ENCODE measurements at places on chromosomes 1 and 21.

GRCh38 chr1:153534925-153535241 is 908 bp downstream of the S100A6 start:
- no peak for DNase-seq

GRCh38 chr1:54239631-54240031 is 39.7 kb downstream of the MRPL37 start:
- DNase-seq = no peak

- DNase-seq = no peak
Measured at GRCh38 chr1:27049607-27050006, 37.0 kb upstream of the TENT5B start.

GRCh38 chr1:58964428-58964827 is 180.6 kb upstream of the JUN start:
- no peak for DNase-seq

DNA sequence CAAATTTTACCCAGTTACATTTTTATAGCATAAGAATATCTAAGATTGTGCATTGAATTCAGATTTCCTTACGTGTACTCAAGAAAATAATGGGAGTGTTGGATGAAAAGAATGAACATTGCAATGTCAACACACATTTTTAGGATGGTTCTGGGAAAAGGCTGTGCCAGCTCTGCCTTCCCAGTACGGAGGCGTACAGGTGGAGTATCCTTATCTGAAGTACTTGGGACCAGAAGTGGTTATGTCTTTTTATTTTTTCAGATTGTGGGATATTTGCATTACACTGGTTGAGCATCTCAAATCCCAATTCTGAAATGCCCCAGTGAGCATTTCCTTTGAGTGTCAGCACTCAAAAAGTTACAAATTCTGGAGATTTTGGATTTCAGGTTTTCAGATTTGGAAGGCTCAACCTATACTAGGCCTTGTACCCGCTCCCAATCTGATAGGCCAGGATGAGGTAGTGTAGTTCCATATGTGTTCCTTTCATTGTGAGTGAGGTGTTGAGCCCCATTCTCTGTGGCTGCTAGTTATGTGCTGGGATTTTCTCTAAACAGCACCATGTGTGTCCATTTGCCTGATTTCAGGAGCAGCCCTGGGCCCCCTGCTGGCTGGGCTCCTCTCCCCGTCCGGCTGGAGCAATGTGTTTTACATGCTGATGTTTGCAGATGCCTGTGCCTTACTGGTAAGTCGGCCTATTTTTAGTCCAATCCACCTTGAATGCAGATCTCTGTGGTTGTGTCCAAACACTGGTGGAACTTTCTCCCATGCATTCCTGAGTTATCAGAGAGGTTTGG is 60.8 kb downstream of the SLC37A1 start:
- no peak for DNase-seq

GRCh38 chr1:31795801-31796621 is 19.8 kb downstream of the SPOCD1 start:
- DNase-seq = no peak

GRCh38 chr1:245874942-245875580 is 632.0 kb downstream of the SMYD3 start:
- DNase-seq = peak; percentile 17

DNA sequence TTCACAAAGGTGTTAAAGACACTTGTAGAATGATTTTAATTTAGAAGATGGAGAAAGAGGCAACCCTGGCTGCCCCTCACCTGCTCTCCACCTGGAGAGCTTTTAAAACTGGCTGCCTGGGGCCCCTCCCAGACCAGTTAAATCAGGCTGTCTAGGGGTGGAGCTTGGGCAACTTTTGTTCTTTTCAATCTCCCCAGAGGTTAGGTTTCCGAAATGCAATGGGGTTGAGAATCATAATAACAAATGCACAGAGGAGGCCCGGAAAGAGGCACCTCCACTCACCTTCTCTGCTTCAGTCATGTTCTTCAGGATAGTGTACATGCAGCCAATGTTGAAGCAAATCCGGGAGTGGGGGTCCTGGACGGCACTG is 400 bp downstream of the NCF2 start:
- DNase-seq = no peak

- no peak for DNase-seq
Measured at GRCh38 chr1:205633421-205633976, 1.7 kb upstream of the ELK4 start.

DNA sequence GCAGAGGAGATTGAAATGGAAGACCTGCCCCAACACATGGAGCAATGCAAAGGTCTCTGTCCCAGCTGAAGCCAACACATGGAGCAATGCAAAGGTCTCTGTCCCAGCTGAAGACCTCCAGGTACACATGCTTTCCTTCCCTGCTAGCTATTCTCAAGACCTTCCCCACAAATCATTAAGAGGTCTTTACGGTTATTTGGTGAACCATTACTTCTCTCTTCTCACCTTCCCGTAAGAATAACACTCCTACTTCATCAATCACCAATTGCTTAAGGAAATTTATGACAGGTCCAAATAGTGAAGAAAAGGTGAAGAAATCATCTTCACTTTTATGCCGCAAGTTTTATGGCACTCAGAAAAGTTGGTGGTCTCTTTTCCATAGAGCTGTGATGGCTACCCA is 138.8 kb downstream of the NTPCR start:
- DNase-seq = peak; percentile 37

DNA sequence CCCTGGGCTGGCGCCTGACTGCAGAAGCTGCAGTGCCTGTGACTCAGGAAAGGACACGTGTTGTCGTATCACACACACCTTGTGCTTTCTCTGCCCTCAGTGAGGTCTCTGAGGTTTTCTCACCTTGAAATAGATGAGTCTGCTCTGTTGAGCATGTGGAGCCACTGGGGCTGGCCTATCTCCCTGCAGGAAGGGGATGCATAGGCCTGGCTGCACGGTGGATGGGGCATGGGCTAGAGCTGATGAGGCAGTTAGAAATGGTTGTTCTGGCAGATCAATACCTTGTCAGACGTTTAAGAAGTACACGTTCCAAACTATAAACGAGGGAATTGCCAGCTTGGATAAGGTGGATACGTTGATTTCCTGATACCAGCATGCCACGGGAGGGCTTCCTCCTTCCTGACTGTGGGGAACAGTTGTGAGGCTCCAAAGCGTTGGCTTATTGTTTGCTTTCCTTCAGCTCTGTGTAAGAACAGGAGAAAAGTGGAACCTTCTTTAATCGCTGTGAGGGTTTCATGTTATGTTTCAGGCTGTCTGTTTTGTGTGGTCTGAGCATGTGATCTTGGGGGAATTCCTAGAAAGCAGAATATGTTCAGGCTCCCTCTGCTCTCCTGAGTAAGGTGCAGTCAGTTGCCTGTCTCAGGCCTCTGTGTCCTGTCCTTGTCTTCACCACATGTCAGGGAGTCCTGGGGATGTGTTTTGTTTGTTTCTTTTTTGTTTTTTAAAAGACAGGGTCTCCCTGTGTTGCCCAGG is 44.8 kb downstream of the PCNT start:
- DNase-seq = no peak

DNA sequence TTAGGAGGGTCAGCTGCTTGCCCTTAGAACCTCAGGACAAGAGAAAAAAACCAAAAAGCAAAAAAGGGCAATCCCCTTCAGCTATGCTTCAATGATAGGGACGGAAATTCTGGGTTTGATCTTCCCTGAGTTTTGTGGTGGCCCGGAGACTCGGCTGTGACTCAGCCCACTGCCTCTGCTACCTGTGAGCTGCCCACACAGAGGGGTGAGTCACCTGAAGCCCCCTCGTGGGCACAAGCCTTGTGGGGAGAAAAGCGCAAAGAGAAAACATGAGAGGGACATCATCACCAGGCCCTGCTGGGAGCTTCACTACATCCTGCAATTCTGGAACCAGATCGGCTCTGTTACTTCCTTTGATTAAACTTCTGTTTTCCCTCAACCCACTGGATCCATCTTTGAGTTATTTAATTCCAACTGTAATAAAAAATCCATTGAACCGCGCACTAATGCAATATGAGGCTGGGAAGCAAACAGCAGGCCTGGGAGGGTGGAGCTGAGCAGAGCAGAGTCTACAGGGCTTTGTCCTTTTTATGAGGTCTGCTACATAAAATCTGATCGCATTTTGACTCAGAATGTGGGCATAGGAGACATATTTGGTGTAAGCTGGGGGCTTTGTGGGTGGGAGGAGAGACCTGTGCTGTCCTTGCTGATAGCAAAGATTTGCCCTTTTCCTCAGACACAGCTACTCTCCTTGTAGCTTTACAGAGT is 58.7 kb upstream of the STUM start:
- DNase-seq = no peak

DNA sequence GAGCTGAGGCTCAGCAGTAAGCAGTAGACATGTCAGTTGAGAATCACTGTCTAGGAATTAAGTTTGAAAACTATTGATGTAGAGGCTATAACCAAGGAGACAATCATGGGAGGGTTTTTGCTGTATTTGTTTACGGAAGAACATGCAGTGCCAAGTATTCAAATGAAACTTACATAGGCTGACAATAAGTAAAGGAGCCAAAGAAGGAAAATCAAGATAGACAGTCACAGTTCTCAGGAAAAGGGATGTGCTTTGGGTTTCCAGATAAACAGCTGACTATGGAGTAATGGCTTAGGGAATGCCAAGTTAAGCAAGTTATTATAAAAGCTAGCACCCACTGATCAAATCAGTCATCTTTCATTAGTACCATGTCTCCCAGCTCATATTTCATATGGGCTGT is 21.5 kb downstream of the GNG12 start:
- DNase-seq = no peak

DNA sequence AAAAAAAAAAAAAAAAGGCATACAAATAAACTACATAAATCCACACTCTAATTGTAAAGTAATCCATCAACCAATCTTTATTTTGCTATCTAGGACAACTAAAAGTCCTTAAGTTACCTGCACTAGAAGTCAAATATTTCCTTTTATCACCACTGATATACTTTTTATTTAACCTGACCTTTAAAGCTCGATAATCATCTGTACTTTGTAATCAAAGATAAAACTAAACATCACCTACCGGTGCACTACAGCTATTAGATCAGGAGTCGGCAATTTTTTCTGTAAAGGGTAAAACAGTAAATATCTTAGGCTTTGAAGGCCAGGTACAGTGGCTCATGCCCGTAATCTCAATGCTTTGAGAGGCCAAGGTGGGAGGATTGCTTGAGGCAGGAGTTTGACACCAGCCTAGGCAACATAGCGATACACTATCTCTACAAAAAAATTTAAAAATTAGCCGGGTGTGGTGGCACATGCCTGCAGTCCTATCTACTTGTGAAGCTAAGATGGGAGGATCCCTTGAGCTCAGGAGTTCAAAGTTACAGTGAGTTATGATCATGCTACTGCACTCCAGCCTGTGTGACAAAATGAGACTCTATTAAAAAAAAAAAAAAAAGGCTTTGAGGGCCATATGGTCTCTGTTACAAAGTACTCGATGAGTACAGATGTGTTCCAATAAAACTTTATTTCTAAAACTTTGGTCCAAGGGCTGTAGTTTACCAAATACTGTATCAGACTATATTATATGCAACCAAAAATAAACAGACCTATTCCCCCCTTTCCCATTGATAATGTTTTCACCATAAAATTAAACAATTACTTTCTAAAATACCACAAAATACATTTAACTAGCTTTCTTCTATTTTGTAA is 47.1 kb downstream of the TESK2 start:
- DNase-seq = no peak

- no peak for DNase-seq
Measured at GRCh38 chr1:217311766-217312165, 319.1 kb downstream of the GPATCH2 start.

GRCh38 chr1:159829273-159829634 is 2.6 kb downstream of the SLAMF8 start:
- no peak for DNase-seq

DNA sequence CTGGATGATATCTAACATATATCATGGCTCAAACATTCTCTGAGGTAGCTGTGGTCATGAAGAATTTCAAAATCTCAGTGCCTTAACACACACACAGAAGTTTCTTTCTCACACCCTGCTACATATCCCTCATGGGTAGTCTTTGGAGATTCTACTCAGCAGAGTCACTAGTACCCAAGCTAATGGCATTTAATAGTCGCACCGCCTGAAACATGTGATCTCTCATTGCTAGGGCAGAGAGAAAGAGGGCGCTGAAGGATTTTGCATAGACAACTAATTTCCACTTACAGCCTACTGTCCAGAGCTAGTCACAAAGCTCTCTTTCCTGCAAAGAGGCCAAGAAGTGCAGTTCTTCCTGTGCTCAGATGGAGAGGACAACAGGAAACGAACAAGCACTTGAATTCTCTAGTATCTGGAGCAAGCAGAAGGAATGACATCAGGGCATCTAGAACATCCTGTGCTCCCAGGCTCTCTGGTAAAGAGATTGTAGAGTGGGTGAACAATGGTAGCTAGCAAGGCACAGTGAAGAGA is 183.4 kb upstream of the PTBP2 start:
- no peak for DNase-seq

GRCh38 chr1:25871086-25871703 is 4.3 kb downstream of the PAQR7 start:
- DNase-seq = no peak

GRCh38 chr1:106232128-106232527 is 824.3 kb upstream of the PRMT6 start:
- DNase-seq = no peak

GRCh38 chr1:44294588-44295007 is 60.5 kb downstream of the ERI3 start:
- DNase-seq = no peak

GRCh38 chr1:90862782-90863181 is 145.7 kb upstream of the BARHL2 start:
- no peak for DNase-seq

DNA sequence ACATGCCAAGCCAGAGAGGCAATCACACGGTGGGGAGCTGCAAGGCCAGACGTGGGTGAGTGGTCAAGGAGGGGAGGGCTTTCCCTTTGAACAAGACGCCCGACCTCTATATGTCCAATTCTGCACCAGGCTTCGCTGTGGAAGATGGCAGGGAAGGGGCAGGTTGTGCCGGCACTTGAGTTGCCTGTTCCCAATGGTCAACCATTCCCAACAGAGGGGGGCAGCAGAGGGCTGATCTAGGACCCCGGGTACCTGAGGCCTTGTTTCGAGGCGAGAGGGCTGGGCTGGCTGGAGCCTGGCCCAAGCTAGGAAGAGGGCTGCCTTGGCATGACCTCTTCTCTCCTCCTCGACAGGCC is 64.9 kb downstream of the TMEM53 start:
- DNase-seq = no peak

DNA sequence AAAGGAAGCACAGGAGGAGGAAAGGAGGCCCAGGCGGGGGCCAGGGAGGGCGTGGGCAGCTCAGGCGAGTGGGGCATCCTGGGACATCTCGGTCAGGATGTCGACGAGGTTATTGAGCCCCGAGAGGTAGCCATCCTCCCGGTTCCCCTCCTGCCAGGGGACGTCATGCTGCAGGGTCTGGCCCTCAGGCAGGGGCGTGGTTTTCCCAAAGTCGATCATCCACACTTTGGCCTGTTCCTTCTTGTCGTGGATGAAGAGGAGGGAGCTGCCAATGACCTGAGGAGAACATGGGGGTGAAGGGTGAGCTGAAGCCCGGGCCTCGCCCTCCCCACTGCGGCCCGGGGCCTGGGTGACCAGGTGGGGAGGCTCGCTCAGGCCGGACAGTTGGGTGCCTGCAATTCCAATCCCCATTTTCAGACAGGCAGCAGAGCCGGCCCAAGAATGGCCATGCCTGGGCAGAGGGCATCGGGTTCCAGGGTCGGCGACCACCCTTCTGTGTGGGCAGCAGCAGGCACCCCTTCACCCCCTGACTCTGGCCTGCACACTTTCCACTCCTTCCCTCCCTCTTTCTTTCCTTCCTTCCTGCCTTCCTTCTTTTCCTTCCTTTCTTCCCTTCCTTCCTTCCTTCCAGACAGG is 86.2 kb downstream of the STUM start:
- DNase-seq = no peak

GRCh38 chr1:42422737-42423136 is 33.1 kb downstream of the ZMYND12 start:
- DNase-seq = no peak
